IMR-90 (cell line): ENCODE measurements at places on chromosomes 7 and 10.

GRCh38 chr10:13759168-13759567 is 172.4 kb downstream of the PRPF18 start:
- no peaks in the 10 kb centered on the region for H3K27me3 ChIP-seq
- no peaks in the 10 kb centered on the region; the same call in 1 of the 2 replicates for H3K36me3 ChIP-seq
- peaks cover 11% of the 10 kb centered on the region for H3K4me1 ChIP-seq
- peak overlapping the region; percentile 32; the same call in 1 of the 2 replicates for H3K27ac ChIP-seq
- no peak overlapping the region for H3K4me3 ChIP-seq
- DNase-seq: peak; percentile 23

GRCh38 chr10:4576206-4576605 is 249.8 kb upstream of the AKR1E2 start:
- no peaks in the 10 kb centered on the region for H3K4me1 ChIP-seq
- H3K27ac ChIP-seq: no peak overlapping the region
- H3K27me3 ChIP-seq: no peaks in the 10 kb centered on the region
- DNase-seq: no peak

DNA sequence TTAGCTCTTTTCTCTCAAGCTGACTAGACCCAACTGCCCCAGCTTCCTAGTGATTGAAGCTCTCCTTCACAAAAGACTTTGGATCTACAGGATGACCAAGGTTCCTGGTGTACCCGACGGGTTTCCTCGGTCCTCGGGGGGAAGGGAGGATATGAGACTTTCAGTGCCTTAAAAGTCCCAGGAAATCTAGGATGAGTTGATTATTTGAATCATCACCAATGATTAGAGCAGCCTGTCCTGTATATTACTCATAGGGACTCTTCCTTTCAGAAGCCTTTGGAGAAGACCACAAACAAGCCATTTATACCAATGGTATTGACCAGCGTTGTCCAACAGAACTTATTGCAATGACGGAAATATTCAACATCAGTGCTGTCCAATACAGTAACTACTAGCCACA is 6.1 kb upstream of the ACTA2 start:
- no peak overlapping the region for H3K27ac ChIP-seq
- no peak for DNase-seq
- H3K4me1 ChIP-seq: peaks cover 5% of the 10 kb centered on the region; the same call in 1 of the 2 replicates
- no peaks in the 10 kb centered on the region for H3K36me3 ChIP-seq
- no peaks in the 10 kb centered on the region for H3K27me3 ChIP-seq
- H3K4me3 ChIP-seq: no peak overlapping the region

GRCh38 chr7:139117599-139118233 is 8.2 kb upstream of the ZC3HAV1 start:
- H3K27me3 ChIP-seq: peaks cover 5% of the 10 kb centered on the region
- H3K4me1 ChIP-seq: peaks cover 5% of the 10 kb centered on the region
- no peak overlapping the region for H3K4me3 ChIP-seq
- no peak for DNase-seq
- H3K27ac ChIP-seq: no peak overlapping the region

DNA sequence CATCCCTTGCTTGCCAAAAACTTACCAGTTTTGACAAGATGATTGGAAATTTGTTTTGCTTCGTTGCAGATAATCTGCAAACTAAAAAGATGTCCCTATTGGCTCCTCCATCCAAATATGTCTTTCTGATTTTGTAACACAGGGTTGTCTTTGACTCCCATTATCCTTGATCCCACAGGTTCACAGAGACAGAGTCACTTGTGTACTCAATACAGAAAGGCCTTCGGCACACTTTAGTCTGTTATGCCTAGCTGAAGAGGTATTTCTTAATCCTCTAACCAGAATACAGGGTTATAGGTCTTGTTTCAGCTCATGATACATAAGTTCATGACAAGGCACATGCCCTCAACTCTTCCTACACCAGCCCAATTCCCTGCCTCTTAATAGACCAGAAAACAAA is 10.7 kb upstream of the CNNM1 start:
- H3K27ac ChIP-seq: no peak overlapping the region
- H3K4me1 ChIP-seq: no peaks in the 10 kb centered on the region
- no peaks in the 10 kb centered on the region for H3K36me3 ChIP-seq

- no peaks in the 10 kb centered on the region for H3K4me1 ChIP-seq
- no peaks in the 10 kb centered on the region for H3K36me3 ChIP-seq
- no peaks in the 10 kb centered on the region for H3K27me3 ChIP-seq
- no peak for DNase-seq
Measured at GRCh38 chr7:68892236-68892635, 706.0 kb upstream of the AUTS2 start.

- H3K27me3 ChIP-seq: no peaks in the 10 kb centered on the region
- no peak overlapping the region for H3K4me3 ChIP-seq
- no peak overlapping the region for H3K27ac ChIP-seq
- peak; percentile 43 for DNase-seq
- peaks cover 6% of the 10 kb centered on the region for H3K4me1 ChIP-seq
- H3K36me3 ChIP-seq: no peaks in the 10 kb centered on the region
Measured at GRCh38 chr10:61159253-61159652, 215.3 kb upstream of the RHOBTB1 start.

DNA sequence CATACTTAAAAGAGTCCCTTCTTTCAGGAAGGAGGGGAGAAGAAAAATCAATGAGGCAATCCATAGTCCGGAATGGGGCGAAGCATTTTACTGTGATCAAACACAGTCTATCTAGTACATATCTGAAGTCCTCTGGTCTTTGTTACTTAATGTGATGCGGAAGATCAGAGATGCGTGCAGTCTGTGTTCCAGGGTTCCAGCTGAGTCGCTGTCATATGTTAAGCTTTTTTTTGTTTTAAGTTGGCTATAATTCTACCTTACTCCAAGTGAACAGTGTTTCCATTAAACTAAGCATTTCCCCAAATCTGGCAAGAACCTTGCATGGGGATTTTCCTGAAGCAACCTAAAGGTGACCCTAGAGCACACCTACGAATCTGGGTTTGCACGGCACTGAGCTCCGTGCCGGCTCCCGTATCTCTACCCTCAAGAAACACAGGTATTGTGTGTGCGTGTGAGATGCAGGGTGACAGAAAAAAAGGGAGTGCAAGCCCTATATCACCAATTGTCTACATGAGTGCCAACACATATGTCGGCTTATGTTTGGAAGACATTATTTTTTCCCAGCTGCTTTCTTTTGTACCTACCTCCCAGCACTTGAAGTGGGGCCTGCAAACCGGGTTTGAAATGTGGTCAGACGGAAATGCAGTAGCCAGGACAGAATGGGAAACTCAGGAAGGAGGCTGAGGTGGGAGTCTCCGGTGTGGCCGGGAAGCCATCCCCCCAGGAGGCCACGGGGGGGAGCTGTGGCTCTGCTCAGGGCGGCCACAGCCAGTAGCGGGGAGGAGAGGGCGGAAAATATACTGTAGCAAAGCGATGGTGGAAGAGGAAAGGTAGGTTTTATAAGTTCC is 435.8 kb upstream of the MGMT start:
- H3K4me3 ChIP-seq: no peak overlapping the region
- no peak overlapping the region for H3K27ac ChIP-seq

DNA sequence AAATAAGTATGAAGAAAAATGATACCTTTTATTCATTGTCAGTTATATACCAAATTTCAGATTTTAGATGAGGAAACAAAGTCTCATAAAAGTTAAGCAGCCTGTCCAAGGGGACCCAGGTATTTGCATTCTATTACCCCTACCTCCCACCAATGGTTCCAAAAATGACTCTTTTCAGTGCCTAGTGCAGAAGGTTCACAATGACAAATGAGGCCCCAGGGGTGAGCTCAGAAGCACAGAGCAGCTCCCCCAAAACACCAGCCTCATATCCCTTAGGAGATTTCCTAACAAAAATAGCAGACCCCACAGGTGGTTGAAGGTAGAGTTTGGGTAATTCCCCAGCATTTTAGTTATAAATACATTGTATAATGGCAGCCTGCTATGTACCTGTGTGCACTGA is 168.6 kb downstream of the REEP3 start:
- no peaks in the 10 kb centered on the region for H3K36me3 ChIP-seq
- H3K4me3 ChIP-seq: no peak overlapping the region
- DNase-seq: no peak
- H3K4me1 ChIP-seq: no peaks in the 10 kb centered on the region
- H3K27me3 ChIP-seq: no peaks in the 10 kb centered on the region; the same call in none of the 2 replicates

- no peaks in the 10 kb centered on the region for H3K27me3 ChIP-seq
- DNase-seq: no peak
- H3K27ac ChIP-seq: no peak overlapping the region
- peaks cover 2% of the 10 kb centered on the region; the same call in 1 of the 2 replicates for H3K36me3 ChIP-seq
- no peak overlapping the region for H3K4me3 ChIP-seq
Measured at GRCh38 chr10:129857242-129857960, 106.7 kb downstream of the EBF3 start.

DNA sequence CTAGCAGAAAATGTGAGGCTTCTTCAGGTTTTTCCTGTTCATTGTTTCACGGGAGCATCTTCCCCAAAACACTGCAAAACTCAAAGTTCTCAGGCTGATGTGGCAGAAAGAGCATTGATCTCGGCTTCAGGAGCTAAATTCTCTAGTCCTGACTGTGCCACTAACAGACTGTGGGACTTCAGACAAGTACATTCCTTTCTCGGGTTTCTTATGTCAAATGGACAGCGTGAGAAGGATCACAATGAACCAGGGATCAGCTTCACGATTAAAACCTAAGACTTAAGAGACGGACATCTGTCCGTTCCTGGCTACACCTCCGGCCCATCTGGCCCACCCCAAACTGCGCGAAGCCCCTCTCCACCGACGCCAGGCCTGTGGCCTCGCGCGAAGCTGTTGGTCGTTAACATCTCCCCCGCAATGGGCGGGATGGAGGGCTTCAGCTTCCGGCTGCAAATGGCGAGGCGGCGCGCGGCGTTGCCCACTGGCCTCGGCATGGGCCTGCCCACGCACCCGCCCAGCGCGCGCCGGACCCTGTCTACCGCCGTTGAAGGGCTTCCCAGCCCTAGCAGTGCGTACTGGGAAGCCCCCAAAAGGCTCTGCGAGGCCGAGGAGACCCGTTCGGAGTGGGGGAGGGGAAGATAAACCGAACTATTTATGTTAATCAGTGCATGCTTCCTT is 549 bp upstream of the DDX50 start:
- peak overlapping the region; percentile 94 for H3K27ac ChIP-seq
- no peaks in the 10 kb centered on the region; the same call in 1 of the 2 replicates for H3K4me1 ChIP-seq
- peak; percentile 69 for DNase-seq

- H3K27me3 ChIP-seq: no peaks in the 10 kb centered on the region
- H3K27ac ChIP-seq: no peak overlapping the region
- H3K4me1 ChIP-seq: no peaks in the 10 kb centered on the region
- DNase-seq: no peak
Measured at GRCh38 chr7:115319541-115319940, 397.6 kb downstream of the MDFIC start.

DNA sequence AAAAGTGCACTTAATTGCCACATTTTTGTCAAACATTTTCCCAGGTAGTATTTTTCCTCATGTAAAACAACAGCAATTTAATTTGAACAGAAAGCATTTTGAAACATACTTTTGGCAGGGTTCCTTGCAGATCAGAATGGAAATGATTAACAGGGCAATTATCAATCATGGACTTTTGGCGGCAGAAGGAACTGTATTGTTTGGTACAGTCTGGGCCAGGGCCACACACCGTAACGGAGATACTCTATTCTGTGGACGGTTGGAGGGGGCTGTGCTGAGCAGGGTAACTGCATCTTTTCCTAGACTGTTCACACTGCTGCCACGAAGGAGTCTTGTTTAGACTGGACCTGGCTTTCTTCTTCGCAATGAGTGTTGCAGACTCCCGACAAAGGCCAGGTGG is 62.3 kb downstream of the EGFR start:
- H3K4me3 ChIP-seq: no peak overlapping the region
- no peak for DNase-seq
- H3K36me3 ChIP-seq: peaks cover 7% of the 10 kb centered on the region
- no peaks in the 10 kb centered on the region for H3K27me3 ChIP-seq
- H3K4me1 ChIP-seq: peaks cover 37% of the 10 kb centered on the region

DNA sequence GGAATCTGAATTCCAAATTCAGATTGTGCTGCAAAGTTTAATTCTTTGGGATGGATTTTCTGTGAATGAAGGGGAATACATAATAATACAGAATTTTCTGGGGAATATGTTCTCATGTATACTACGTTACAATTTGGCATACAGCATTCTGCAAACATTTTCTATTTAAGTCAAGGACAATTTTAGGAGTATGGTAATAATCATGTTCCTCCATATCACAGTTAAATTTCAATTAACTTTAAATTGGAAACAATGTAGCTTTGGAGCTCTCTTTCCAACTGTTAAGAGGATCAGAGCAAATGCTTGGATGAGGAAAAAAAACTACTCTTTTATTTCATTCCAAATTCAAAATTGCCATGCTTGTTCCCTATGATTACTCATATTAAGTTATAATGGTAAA is 217.5 kb downstream of the JAZF1 start:
- no peaks in the 10 kb centered on the region for H3K27me3 ChIP-seq
- no peaks in the 10 kb centered on the region; the same call in 1 of the 2 replicates for H3K4me1 ChIP-seq
- H3K27ac ChIP-seq: no peak overlapping the region
- DNase-seq: no peak

GRCh38 chr10:88065383-88066049 is 202.1 kb downstream of the PTEN start:
- no peaks in the 10 kb centered on the region for H3K27me3 ChIP-seq
- H3K4me3 ChIP-seq: no peak overlapping the region
- no peak for DNase-seq
- peaks cover 27% of the 10 kb centered on the region for H3K4me1 ChIP-seq
- H3K36me3 ChIP-seq: no peaks in the 10 kb centered on the region

DNA sequence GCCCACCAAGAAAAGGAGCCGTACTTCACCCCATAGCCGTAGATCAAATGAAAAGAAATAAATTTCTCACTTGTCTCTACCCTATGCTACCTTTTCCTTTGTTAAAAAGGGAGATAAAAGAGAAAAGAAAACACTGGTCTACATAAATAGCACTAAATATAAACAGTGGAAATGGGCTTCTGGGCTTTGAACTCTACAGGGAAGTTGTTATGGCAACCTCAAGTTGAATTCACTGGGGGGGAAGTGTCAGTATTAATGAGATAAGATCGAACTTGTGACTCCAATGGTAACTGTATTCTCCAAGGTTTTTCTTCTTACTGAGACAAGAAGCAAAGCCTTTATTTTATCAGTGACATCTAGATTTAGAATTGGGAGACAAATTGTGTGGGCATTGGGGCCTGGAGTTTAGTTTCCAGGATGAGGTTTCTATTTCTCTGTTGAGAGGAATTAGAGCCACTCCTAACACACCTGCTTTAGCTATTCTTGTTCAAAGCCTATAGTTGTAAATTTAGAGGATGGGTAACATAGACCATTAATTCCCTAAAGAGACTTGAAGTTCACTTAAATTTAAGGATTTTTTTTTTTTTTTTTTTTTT is 604.3 kb upstream of the GALNT17 start:
- no peak for DNase-seq
- no peaks in the 10 kb centered on the region for H3K27me3 ChIP-seq
- H3K4me3 ChIP-seq: no peak overlapping the region
- H3K36me3 ChIP-seq: no peaks in the 10 kb centered on the region

DNA sequence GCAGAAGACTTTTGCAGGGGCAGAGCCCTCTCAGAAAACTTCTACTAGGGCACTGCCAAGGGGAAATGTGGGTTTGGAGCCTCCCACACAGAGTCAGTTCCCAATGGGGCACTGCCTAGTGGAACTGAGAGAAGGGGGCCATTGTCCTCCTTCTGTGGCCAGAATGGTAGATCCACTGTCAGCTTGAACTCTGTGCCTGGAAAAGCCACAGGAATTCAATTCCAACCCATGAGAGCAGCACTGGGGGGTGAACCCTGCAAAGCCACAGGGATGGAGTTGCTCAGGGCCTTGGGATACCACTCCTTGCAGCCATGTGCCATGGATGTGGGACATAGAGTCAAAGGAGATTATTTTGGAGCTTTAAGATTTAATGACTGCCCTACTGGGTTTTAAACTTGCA is 262.2 kb upstream of the SEMA3C start:
- no peak for DNase-seq
- no peaks in the 10 kb centered on the region for H3K27me3 ChIP-seq
- no peak overlapping the region for H3K27ac ChIP-seq
- no peaks in the 10 kb centered on the region for H3K4me1 ChIP-seq
